AG10803 (cell line): ENCODE measurements at places on chromosomes 7 and 10.

GRCh38 chr7:1388021-1388702 is 71.1 kb downstream of the MICALL2 start:
- DNase-seq, result no peak

- DNase-seq, result no peak
Observed at GRCh38 chr7:36153571-36154097, 580 bp downstream of the EEPD1 start.

DNA sequence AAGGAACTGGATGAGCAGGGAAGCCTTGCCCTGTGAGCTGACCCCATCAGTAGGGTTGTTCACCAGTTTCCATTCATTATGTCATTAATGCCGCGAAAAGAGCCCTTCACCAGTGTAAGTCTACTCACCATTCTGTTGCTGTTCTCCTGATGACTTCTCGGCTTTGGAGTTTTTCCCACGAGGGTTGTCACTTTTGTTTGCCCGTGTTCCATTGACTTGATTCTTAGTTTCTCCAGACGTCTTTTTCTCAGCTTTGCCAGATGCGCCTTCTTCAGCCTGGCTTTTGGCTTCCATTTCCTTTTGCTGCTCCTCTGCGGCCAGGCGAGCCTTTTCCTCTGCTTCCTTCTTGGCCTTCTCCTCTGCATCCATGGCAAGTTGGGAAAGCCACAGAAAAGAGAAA is 128.8 kb downstream of the PPP1R17 start:
- DNase-seq, result no peak

DNA sequence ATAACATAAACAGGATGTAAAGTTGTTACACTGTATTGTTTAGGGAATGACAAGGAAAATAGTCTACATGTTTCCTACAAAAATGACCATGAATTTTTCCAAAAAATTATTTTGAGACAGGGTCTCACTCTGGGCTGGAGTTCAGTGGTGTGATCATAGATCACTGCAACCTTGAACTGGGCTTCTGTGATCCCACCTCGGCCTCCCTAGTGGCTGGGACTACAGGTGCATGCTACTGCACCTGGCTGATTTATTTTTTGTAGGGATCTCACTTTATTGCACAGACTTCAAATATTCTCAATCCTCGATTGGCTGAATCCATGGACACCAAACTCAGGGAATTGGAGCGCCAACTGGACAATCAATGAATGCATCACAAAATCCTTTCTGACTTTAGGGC is 6.6 kb downstream of the CHCHD2 start:
- DNase-seq, result no peak

DNA sequence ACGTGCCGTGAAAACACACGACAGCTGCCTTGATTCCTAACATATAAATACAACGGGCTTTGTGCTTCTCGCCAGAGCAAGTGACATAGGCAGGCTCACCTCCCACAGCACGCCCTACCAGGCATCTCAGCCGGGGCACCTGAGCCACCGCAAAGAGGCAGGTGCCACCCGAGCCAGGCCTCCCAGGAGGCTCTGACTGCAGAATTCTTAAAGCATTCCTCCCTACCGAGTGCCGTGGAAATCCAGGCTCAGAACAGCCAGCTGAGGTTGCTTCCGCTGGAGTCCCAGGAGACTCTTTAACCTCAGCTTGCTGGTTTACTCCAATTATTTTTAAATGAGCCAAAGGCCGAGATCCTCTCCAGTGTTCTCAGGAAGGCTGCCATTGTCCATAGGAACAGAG is 206.5 kb downstream of the USP6NL start:
- no peak for DNase-seq

DNA sequence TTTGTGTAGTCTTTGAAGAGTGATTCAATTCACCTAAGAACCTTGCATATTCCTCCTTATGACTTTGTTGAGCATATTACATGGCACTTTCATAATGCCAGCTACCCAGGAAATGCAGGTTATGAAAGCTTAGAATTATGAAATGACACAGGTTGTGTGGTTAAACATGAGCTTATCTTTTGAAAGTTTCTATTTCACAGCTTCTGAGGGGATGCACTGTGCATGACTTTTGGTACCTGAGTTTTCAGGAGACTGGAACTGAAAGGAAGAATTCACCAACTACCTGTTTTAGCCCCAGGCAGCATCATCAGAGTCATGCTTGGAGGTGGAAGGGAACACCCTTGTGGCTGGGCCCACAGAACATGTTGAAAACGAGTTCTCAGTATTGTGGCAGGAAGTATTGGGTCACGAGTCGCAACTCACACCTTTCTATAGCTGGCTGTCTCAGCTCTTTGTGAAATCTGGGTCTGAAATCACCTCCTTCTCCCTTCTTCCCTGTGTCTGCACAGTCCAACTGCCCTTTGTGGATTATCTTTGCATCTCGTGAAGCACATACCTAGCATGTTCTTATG is 228.2 kb downstream of the PTEN start:
- no peak for DNase-seq

DNA sequence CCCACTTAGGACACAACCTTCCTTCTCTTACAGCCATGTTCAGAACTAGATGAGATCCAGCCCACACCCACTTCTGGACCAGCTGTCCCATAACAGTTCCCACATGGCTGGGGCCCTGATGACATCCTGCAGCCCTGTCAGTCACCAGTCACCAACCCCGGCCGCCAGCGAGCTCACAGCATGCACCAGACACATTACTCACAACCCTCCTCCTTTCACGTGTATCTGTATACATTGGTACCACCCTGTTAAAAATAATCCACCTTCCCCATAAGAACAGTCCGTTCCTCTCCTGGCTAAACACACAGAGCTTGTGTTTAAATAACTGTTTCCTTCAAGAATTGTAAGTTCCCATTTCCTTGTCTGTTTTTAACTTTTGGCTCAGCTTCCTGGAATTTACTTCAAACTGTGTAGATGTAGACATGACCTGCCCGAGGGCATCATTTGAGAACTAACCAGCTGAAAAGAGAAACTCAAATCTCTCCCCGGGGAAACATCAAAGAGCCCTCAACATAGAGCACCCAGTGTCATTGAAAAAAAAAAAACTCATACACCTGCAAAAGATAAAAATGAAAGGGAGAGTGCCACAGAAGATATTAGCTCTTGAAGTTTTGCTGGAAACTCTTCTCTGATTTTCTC is 26.0 kb upstream of the PRLHR start:
- DNase-seq, result no peak

GRCh38 chr7:158407581-158408317 is 179.9 kb downstream of the PTPRN2 start:
- peak; percentile 2 for DNase-seq

DNA sequence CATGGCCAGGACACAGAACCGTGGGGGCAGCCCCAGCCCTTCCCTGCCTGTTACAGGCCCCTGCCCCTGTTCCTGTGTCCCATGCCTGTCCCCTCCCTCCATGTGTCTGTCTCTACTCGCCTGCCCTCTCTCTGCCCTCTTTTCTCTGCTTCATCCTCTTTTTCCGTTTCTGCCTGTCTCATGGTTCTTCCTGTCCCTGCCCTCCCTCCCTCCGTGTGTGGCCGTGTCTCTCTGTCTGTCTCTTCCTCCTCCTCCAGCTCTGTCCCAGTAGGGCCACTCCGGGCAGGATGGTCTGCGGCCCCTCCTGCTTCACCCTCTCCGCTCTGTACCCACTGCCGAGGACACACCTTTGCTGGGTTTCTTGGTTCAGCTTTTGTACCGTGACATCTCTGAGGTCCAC is 137.4 kb downstream of the FAM53B start:
- no peak for DNase-seq

- DNase-seq, result no peak
Observed at GRCh38 chr10:104613406-104613805, 27.7 kb upstream of the SORCS3 start.

DNA sequence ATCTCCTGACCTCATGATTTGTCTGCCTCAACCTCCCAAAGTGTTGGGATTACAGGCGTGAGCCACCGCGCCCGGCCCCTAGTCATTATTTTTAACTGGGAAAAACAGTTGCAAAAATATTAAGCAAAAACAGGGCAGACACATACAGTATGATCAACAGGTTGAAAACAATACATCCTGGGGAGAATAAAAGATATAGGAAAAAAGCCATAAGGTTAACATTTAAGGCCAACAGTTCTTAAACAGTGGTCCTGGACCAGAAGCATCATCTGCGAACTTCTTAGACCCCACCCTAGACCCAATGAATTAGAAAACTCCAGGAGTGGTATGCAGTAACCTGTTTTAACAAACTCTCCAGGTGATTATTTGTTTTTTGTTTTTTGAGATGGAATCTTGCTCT is 6.5 kb downstream of the UBE2H start:
- no peak for DNase-seq

DNA sequence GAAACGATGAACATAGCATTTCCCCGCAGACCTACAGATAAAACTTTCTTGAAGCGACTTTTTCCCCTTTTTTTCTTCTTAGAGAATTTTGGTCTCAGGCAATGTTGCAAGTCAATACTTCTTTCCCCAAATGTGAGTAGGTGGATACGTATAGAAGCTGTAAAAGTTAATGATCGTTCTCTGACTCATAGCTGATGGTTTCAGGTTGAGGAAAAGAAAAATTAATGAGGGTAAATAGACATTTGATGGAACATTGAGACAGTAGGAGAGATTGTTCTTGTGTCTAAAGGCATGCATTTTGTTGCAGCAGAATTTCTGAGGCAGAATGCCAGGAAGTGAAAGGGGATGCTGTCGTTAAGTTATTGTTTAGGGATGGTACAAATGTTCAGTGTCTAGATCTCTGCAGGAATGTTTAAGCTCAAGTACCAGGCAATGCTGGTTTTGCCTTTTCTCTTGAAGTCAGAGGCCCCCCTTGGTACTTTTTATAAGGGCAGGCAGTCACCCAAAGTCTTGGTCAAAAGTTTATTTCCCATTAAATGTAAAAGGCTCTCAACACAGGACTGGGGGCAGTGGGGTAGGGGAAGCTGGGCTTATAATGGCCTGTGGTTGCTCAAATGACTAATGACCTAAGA is 9.3 kb downstream of the TCF7L2 start:
- peak; percentile 68 for DNase-seq

- DNase-seq, result peak; percentile 60
Observed at GRCh38 chr10:69957886-69958555, 94.6 kb upstream of the MACROH2A2 start.

- peak; percentile 60 for DNase-seq
Observed at GRCh38 chr7:18505870-18506460, 10.4 kb downstream of the HDAC9 start.

- DNase-seq, result peak; percentile 31
Observed at GRCh38 chr7:94509264-94509886, at the start of gene CASD1. Gene CASD1 (plus strand): TSS chr7:94509809. CDS start chr7:94510085, 276 bp downstream.

DNA sequence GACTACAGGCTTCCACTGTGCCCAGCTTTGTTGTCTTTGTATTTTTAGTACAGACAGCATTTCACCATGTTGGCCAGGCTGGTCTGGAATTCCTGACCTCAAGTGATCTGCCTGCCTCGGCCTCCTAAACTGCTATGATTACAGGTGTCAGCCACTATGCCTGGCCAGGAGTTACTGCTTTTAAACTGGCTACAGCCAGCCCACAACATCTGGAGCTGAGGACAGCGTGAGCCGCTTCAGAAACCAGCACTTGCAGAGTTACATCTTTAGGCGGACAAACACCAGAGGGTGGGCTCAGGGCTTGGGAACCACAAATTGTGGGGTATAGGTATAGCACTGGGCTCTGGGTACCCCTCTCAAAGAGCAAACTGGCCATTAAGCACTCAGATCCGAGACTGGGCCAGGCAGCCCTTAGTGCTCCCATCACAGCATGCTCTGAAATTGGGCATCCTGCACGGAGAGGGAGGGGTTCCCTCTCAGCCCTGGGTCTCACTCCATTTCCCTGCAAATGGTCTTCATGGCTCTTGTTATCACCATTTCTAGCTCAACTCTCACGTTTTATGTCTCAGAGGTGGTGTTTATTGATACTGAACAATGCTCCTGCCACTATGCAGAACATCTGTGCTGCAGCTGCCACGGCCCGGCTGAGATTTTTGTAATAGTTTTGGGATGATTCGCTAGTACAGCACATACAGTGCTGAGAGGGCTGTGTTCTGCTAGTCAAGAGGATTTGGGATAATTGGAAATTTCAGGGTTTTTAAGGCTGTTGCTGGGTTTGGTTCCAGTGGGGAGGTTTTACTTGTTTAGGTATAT is 146.4 kb upstream of the LYZL2 start:
- peak; percentile 93 for DNase-seq
